Cardiac ventricle fibroblast (primary cell): ENCODE measurements at places on chromosomes 11 and 22. TPM values are rescaled to one million over a fixed set of nuclear protein-coding genes. Genes with fewer than 3 reads are reported as not detected.

CTSW gene
- 2.4 TPM in 1 of 2 replicates, not detected in the other for total RNA-seq

OR6Q1 gene
- not detected in 2 replicates for total RNA-seq

TTC36 gene
- total RNA-seq = 0.20 TPM in 1 of 2 replicates, not detected in the other

C1QTNF6 gene
- total RNA-seq = 35.8 and 35.9 TPM in 2 replicates

OR6T1 gene
- total RNA-seq = not detected in 2 replicates

CHEK2 gene
- 13.2 and 14.9 TPM in 2 replicates for total RNA-seq

SDHAF2 gene
- 28.4 and 53.7 TPM in 2 replicates for total RNA-seq

PLAAT5 gene
- total RNA-seq = 0.94 and 1.1 TPM in 2 replicates

SLN gene
- not detected in 2 replicates for total RNA-seq

TNNI2 gene
- not detected in 2 replicates for total RNA-seq

CRYBB3 gene
- not detected in 2 replicates for total RNA-seq

NDUFS3 gene
- total RNA-seq = 66.5 and 67.1 TPM in 2 replicates
